ENCODE measurements at places on chromosomes 6 and 20. TPM values are rescaled to one million over a fixed set of nuclear protein-coding genes. Genes with fewer than 3 reads are reported as not detected.

The BEND6 gene
- 13.1 TPM for total RNA-seq

The ANKRD66 gene
- not detected for total RNA-seq

The ITPR3 gene
- 26.3 TPM for total RNA-seq

The TOMM34 gene
- 6.5 TPM for total RNA-seq

The TOP1 gene
- 9.3 TPM for total RNA-seq

The C6orf132 gene
- 0.63 TPM for total RNA-seq

The TFAP2A gene
- total RNA-seq = not detected

The LINC00237 gene
- not detected for total RNA-seq

The VGLL2 gene
- not detected for total RNA-seq

The DTD1 gene
- total RNA-seq = 64.4 TPM

The TDRD6 gene
- 0.26 TPM for total RNA-seq

The SLPI gene
- 2.8 TPM for total RNA-seq

The PRICKLE4 gene
- not detected for total RNA-seq

The EYS gene
- not detected for total RNA-seq

The TMEM200A gene
- total RNA-seq = 31.3 TPM

The BMP2 gene
- 2.2 TPM for total RNA-seq

The RNF182 gene
- total RNA-seq = 0.34 TPM

The GGTLC1 gene
- not detected for total RNA-seq

The PLA2G7 gene
- total RNA-seq = not detected

The FERMT1 gene
- 4.9 TPM for total RNA-seq

The STMN3 gene
- 11.7 TPM for total RNA-seq

The GHRH gene
- not detected for total RNA-seq
